ENCODE measurements at places on chromosomes 12 and 14. TPM values are rescaled to one million over a fixed set of nuclear protein-coding genes. Genes with fewer than 3 reads are reported as not detected.

OTUB2 gene
- 0.37 TPM for total RNA-seq

TAS2R30 gene
- 4.3 TPM for total RNA-seq

TBK1 gene
- 22.6 TPM for total RNA-seq

PRPF39 gene
- total RNA-seq, result 31.8 TPM

DNA sequence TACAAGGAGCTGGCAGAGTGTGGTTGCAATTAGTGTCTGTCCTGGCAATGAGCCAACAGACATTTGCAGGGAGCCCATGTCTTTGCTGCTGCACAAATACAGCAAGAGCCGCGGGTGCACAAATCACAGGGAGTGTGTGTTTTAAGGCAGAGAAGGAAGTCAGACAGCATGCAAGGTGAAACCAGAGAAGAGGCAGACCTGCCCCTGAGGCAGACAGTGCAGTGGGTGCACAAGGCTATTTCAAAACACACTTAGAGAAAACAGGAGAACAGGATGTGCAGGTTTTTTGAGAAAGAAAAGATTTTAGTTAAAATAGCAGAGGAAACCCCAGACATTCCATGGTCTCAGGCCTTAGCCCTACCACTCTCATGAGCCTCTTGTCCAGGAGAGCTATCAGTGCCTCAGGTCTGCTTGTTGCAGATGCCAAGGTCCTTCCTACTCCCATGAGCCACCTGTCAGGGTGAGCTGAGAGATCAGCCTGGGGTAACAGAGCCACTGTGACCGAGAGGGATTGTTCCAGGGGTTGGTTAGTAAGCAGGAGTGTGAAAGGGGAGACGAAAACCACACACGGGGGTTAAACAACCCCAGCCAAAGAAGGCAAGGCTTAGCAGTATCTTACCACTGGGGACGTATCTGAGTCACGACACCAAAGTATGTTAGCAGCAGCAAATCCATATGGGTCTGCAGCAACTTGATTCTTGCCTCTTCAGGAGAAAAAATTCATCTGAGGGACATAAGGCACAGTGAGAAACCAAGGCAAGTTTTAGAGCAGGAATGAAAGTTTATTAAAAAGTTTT is 78.1 kb downstream of the C14orf132 start:
- DNase-seq, result peak; percentile 54

DNA sequence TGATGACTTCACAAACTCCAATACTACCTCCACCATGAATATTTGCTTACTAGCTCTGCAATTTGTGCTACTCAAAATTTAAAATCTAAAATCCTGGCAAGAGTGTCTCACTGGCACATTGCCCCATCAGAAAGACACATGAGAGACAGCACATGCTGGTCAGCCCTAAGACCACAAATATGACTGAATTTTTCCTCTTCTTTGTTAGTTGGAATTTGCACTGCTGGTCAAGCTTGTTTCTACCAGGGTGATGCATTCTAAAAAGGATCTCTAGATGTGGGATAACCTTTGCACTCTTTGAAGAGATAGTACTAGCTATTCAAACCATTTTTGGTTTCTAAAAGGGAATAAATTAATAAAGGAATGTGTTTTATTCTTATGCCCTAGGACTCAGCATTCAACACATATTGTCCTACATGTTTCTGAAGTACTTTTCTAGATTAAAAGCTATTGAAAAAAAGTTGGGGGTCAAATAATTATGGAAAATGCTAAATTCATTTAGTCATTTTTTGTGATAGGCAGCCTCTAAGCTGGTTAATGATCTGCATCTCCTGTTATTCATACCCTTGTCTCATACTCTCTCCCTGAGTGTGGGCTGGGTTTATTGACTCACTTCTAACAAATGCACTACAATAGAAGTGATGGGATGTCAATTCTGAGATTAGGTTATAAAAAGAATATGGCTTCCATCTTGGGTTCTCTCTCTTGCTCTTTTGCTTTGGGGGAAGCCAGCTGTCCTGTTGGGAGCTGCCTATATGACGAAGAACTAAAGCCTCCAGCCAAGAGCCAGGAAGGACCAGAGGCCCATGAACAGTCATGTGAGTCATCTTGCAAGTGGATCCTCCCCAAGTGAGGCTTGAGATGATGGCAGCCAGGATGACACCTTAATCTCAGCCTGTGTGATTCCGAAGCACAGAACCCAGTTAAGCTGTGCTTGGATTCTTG is 211.5 kb upstream of the CRY1 start:
- DNase-seq, result no peak

DNA sequence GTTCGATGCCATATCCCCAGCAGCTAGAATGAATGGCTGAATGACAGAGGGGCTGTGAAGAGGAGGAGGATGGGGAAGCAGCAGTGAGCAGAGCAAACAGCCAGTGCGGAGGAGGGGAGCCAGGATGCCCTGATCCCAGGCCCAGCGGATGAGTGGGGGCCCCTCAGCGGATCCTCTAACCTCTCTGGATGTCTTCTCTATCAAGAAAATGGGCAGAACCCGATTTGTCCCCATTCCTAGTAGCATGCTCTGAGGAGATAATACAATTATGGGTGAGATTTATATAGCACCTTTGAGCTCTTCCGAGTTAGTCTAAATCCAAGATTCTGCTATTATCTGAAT is 30.0 kb upstream of the RPLP0 start:
- no peak for DNase-seq

DNA sequence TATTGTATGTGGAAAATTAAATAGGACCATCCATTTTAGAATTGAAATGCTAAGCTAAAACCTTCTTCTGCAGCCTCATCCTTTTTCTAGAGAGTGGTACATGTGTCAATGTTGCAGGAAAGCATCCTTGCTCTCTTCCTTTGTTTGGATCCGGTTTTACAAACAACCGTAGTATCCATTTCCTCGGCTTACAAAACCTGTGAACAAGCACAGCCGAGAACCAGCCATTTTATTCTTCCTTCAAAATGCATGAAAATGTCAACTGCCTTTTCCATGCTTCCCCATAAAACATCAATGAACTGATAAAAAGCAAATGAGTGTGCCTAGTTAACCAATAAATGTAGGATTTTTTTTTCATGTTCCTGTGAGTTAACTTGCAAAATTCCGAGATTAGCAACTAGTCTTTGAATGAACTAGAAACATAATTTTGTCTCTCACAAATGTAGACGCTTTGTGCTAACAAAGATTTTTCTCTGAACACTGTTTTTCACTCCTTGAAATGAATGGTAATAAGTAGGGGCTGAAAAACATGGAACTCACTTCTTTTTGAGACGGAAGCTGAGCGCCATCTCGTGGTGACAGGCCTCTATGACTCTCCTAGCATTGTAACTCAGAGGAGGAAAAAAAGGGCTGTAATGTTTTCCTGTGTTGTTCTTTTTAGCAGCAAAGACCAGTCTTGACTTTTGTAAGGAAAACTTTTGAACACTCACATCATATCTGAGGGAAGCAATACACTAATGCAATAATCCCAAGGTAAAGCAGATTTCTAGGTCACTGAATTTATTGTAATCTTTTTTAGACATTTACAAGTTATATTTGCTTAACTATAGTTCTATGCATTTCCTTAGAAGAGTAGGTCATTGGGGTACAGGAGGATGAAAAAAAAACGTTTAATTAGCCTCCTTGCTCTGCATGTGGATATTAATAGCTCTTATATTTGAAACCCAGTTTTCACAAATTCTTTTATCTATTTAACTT is 157.4 kb upstream of the FOXG1 start:
- DNase-seq, result no peak

- DNase-seq, result no peak
Measured at GRCh38 chr14:23454445-23454856, 15.1 kb upstream of the NGDN start.

GRCh38 chr14:73738518-73739173 is 24.5 kb upstream of the PNMA1 start:
- peak; percentile 71 for DNase-seq

GRCh38 chr12:52496054-52496453 is 3.0 kb upstream of the KRT6A start:
- DNase-seq, result no peak

DNA sequence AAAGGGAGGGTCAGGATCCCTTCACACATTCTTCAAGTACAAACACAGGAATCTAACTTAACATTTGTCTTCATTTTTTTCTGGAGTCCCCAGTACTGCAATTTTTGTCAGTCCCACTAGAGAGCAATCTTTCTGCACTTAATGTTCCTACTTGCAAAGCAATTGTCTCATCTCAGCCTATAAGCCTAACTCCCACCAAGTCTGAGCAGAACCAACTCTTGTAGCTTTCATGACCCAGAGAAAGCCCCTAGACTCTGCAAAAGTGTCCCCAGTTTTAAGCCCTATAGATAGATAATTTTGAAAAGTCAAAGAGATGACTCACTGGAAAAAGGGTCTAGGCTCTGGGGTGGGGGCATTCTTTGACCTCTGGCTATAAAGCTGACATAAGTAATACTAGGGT is 1.8 kb upstream of the ZBTB39 start:
- DNase-seq, result no peak

- peak; percentile 91 for DNase-seq
Measured at GRCh38 chr12:3097186-3097804, 20.1 kb downstream of the TSPAN9 start.

- no peak for DNase-seq
Measured at GRCh38 chr12:92911339-92911738, 17.8 kb downstream of the EEA1 start.

- DNase-seq, result no peak
Measured at GRCh38 chr12:109697877-109698468, 15.7 kb upstream of the FAM222A start.

- no peak for DNase-seq
Measured at GRCh38 chr12:6061660-6062059, 62.8 kb downstream of the VWF start.

GRCh38 chr12:44403185-44403584 is 472.9 kb downstream of the NELL2 start:
- DNase-seq, result no peak

DNA sequence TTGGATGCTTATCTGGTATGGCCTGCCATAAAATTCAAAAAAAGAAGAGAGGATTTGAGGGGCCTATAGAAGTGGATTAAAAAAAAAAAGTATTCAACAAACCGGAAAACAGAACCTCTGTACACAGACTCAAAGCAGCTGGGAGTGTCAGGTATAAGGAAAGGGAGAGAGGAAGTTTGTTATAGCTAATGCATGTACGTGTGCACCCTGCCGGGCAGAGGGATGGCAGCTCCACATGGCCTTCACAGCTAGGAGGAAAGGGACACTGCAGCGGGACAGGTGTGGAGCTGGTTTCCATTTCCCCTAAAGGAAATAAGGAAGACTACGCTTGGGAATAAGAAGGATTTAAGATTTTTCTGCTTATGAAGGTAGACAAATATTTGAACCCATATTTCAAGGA is 21.5 kb downstream of the SLC7A8 start:
- no peak for DNase-seq

GRCh38 chr14:65824285-65824977 is 411.9 kb downstream of the FUT8 start:
- no peak for DNase-seq

DNA sequence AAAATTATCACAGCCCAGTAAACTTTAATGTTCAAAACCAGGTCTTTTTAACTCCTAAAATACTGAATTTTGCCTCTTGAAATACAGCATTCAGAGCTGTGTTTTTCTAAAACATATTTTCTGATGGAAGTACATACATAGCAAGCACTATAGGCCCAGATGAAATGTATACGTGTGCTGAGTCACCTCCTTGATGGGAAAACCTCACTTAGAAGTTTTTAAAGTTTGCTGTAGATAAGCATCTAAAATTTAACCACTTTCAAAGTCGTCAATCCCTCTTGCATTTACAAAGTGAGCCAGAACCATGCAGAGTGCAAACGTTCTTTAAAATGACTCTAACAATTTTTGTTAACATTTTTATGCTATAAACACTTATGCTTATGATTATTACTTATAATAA is 618.8 kb downstream of the RPS29 start:
- DNase-seq, result no peak

DNA sequence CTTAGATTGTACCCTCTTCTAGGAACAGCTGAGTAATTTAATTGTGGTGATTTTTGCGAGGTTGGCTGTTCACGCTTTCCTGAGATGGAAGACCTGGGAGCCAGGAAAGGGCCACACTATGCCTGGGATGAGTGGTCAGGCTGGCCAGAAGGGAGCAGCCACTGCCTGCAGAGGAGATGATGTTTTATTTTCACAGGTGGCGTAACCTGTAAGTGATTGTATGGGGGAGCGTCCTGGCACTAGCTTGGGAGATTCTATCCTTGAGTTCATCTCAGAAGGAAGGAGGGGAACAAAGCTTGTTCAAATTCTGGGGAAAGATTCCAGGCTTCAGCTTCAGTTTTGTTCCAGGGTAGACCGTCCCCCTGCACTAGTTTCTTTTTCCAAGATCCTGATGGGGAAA is 1.2 kb downstream of the RPH3A start:
- no peak for DNase-seq

- no peak for DNase-seq
Measured at GRCh38 chr14:22488522-22489243, 100.3 kb downstream of the DAD1 start.

GRCh38 chr14:70013271-70013873 is 134.2 kb downstream of the SMOC1 start:
- DNase-seq, result no peak

GRCh38 chr14:104427131-104427851 is 152.3 kb upstream of the C14orf180 start:
- peak; percentile 77 for DNase-seq

GRCh38 chr14:89186856-89187376 is 230.1 kb downstream of the FOXN3 start:
- no peak for DNase-seq

DNA sequence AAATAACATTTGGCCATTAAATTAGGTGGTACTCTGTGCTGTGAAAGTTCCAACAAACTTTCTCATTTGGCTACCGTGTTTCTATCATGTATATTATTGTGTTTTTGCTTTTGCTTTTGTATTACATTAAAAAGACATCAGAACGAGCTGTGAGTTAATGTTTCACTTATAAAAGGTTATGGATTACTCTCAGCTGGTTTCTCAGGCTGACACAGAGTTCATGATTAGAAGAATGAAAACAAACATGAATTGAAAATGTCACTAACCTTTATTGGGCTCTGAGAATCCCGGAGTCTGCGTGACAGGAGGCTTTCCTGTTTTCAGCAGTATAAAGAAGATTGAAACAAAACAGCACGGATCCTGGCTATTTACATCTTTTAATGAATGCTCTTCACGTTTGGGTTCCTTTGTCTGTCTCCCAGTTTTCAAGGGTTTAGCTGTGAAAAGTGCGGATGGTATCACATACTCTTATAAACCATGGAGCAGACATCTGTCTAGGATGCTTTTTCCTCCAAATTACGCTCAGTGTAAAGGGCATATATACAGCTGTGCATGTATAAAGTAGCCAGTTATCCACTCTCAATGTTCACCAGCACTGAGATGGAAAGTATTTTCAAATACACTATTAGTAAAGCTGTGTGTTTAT is 153.6 kb downstream of the PTCSC3 start:
- no peak for DNase-seq

- no peak for DNase-seq
Measured at GRCh38 chr12:50066402-50066801, 9.0 kb downstream of the ASIC1 start.

DNA sequence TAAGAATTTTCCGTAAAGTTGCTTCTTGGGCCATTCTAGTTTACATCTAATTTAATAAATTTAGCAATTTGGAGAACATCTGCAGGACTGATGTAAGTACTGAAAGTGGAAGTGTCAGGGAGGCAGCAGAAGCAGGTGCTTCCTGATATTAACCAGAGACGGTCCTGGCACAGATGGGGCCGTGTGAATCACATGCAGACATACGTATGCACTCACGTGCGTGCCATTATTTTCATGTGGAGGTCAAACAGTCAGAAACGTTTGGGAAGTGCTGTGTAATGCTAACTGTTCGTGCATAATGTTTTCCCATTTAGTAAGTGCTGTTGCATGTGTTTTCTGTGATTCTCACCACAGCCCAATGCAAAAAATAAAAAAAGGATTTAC is 87.8 kb upstream of the DYNC1H1 start:
- DNase-seq, result peak; percentile 91
